ENCODE measurements at places on chromosomes 2 and 18.

DNA sequence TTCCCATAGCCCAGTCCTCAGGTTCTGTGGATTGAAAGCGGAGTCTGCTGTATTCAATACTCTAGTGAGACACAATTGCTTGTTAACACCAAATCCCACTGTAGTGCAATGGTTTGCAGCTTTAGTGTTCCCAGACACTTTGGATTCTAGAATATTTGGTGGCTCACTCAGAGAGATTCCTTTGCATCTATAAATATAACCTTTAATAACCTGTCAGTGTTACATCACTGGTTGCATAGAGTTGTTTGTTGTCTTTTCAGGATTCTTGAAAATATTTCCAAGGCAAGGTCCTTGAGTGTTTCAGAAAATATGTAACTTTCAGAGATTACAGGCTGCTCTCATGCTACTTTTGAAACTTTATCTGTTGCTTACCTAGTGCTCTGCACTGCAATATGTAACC, 157.5 kb downstream of the ZEB2 start:
- no peak for DNase-seq

DNA sequence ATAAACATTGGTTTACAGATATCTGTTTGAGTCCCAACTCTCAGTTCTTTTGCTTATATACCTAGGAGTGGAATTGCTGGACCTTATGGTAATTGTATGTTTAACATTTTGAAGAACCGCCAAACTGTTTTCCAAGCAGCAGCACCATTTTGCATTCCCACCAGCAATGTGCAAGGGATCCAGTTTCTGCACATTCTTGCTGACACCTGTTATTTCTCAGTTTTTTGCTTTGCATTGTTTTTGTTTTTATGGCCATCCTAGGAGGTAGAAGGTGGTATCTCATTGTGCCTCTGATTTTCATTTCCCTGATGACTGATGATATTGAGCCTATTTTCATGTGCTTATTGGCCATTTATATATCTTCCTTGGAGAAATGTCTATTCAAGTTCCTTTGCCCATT, 71.2 kb downstream of the MCFD2 start:
- DNase-seq = no peak

DNA sequence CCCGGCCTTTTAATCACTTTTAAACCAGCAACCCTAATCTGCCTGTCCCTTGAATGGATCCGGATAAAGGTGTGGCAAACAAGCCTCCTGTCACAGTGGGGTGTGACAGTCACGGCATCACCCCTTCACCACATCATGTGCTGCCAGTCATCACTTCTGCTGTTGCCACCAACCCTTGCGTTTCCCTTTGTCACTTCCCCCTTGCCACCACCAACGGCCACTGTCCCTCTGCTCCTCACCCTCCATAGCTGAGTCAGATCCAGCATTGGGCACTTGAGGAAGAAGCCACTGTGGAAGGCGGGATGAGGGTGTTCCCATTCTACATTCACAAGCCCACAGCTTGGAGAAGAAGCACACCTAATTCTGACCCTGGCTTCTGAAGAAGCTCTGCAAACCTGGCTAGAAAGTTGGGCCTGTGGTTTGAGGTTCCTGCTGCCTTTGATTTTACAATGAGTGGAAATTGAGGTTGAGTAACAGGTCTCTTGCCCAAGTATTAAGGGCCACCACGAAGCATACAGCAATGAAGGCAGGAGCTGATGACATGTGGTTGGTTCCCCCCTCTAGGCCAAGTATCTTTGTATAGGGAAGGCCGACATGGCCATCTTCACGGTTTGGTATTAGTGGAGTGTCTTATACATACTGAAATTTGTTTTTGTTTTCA, 22.9 kb upstream of the DARS1 start:
- DNase-seq = peak; percentile 16

- DNase-seq = no peak
Observed at GRCh38 chr2:209965723-209966122, 36.7 kb upstream of the RPE start.

GRCh38 chr2:82120115-82120514, 1815.6 kb upstream of the LRRTM1 start:
- DNase-seq = no peak

DNA sequence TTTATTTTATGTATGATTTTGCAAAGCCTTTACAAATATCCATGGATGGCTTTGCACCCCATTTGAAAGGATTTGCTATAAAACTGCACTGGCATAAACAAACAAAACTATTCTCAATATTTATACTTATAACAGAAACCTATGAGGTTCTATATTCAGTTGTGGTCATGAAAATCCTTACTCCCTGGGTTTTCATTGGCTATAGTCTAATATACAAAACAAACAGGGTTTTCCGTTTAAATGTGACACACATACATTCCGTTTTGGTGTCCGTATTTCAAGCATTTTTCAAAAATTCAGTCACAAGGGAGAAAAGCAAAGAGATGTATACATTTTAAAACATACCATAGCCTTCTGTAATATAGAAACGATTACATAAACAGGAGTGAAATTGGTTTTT, 100.0 kb downstream of the TCF4 start:
- DNase-seq = no peak

GRCh38 chr18:69233465-69234054, 167.1 kb upstream of the DOK6 start:
- no peak for DNase-seq

DNA sequence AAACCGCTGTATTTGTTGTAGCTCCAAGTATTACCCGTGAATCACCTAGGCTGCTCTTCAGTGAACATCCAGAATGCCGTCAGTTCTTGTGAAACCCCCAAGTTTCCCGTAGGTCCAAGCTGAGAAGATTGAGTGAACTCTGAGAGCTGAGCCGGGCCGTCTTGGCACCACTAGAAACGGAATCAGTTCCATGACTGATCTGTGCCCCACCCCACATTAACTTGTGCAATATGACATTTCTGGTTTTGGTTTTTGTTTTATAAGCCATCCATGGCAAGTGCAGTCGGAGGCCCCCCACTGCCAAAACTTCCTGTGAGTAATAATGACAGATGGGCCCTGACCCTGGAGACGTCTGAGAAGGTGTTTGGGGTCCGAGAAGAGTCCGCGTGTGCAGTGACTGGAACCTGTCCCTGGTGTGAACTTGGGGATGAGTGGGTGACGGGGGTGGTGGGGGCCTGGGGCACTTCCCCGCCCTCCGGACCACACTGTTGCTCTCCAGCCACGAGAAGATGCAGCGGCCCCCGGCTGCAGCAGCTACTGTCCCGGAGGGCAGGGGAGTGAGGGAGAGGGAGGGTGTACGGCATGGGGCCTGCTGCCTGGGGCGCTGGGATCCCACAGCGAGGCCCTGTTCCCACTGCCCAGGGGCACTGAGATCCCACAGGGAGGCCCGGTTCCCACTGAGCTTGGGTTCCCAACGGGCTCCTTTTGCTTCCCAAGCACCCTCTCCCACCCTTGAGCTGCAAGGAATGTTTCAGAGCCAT, 26.5 kb downstream of the NFATC1 start:
- DNase-seq = no peak

DNA sequence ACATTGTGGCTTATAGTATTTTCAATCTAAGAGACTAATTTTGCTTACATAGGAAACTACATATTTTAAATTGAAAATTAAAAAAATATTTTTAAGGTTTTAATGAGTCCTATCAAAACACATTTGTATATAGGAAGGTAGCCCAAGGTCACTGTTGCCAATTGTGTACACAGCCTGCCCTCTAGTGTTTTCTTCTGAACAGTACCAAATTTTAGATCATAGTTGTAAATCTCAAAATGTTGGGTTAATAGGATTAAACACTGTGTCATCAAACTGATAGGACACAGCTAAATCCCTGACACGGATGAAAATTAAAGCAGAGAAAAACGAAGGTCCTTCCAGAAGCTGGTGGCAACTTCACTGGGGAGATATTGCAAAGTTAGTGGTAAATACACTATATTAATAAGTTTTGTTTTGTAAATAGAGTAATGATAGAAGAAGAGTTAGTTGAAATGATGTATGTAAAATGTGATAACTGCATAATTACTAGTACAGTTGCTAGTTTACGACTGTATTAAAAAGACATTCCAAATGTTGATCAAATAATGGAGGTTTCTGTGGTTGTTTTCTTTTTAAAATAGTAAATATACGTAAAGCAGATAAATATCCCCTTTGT, 19.7 kb downstream of the CLUL1 start:
- no peak for DNase-seq

GRCh38 chr18:57437766-57438671, 2.8 kb downstream of the ONECUT2 start:
- no peak for DNase-seq

DNA sequence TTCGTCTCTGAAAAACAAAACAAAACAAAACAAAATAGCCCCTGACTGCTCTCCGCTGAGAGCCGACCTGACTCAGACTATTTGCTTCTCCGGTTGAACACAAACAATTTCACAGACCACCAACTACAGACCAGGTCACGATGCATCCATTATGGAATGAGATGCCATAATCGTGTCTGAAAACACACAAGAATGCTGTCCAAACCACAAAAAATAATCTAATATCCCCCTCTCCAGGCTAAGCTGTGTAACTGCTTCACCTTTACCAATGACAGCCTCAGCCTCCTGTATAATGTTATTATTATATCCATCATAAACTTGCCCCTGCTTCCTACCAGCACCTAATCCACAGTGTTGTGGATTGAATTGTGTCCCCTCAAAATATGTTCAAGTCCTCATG, 114.7 kb downstream of the DNAH6 start:
- no peak for DNase-seq

- no peak for DNase-seq
Observed at GRCh38 chr18:2547477-2548087, 23.7 kb downstream of the METTL4 start.

- DNase-seq = no peak
Observed at GRCh38 chr2:25700221-25700660, 26.9 kb upstream of the DTNB start.

All from stimulated activated CD4-positive, alpha-beta T cell treated with anti-CD3 and anti-CD28 coated beads, TNF-alpha, amount 100 ng/mL, for 1 hour (primary cell).